ENCODE measurements at places on chromosomes 7 and 10. TPM values are rescaled to one million over a fixed set of nuclear protein-coding genes. Genes with fewer than 3 reads are reported as not detected.

GRCh38 chr7:114988755-114989375, 67.0 kb downstream of the MDFIC start:
- H3K27me3 ChIP-seq, result no peaks in the 10 kb centered on the region
- H3K4me3 ChIP-seq, result no peak overlapping the region
- H3K27ac ChIP-seq, result no peak overlapping the region
- H3K4me1 ChIP-seq, result no peaks in the 10 kb centered on the region
- no peak for DNase-seq
- H3K36me3 ChIP-seq, result peaks cover 16% of the 10 kb centered on the region

DNA sequence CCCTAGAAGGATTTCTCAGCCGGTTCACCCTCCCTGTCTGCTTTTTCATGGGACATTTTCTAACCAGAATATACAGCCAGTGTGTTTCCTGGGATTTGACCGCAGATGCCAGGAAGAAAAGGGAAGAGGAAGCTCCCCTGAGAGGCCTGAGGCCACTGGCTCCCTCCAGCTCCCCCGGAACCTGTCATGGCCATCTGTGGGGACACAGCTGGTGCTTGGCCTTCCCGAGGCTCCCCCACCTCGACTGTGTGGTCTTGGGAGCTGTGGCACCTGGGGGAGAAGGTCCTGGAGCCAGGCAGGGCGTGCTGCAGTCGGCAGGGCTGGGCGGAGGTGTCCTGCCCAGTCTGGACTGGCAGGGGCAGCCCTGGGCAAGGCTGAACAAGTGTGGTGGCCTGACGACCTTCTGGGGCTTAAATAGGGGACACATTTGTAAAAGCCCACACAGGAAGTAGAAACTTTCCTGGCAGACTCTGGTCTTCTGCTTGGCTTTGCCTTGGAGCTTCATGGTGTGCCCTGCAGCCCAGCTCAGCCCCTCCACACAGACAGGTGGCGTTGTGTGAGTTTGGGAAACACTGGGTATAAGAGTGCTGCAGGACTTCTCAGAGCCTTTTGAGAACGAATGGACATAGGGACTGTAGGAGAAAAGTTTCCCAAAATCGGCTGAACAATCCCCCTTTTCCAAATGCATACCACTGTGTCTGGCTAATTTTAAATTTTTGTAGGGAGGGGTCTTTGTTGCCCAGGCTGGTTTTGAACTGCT, 6.8 kb downstream of the BRI3 start:
- H3K27me3 ChIP-seq, result no peaks in the 10 kb centered on the region
- peak overlapping the region; percentile 81 for H3K27ac ChIP-seq
- H3K4me3 ChIP-seq, result peak overlapping the region; percentile 62
- peaks cover 7% of the 10 kb centered on the region for H3K4me1 ChIP-seq
- H3K36me3 ChIP-seq, result no peaks in the 10 kb centered on the region

DNA sequence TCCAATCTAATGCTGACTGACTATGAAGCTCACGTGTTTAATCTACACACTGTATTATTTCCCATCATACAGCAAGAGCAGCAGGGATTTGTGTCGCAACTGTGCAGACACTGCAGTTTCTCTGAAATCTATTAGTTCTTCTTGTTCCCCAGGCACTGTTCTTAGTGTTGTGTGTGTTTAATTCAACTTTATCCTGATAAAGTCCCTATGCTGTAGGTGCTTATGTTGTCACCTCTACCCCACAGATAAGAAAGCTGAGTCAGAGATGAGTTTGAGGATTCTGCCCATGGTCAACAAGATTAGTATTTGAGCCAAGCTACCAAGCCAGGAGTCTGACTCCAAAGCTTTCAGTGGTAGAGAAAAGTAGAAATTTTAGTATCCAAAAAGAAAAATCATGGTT, 22.5 kb upstream of the EPHB6 start:
- peaks cover 4% of the 10 kb centered on the region for H3K4me1 ChIP-seq

Gene EVX1
- total RNA-seq, result 0.80 TPM

DNA sequence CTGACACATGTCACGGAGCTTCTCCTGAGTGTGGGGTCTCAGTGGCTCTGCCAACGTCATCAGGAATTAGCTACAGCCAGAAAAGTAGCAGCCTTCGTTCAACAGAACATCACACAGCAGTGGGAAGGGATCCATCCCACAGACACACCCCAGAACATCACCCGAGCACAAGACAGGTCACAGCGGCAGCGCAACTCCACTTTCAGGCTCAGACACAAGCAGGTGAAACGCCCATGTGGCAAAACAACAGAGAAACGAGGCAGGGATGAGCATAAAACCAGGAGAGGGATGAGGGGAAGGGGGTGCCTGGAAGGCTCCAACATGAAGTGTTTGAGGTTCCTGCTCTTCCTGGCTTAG, 44.8 kb downstream of the CAMK2B start:
- no peak overlapping the region for H3K27ac ChIP-seq
- no peak for DNase-seq
- peaks cover 4% of the 10 kb centered on the region for H3K4me1 ChIP-seq
- no peaks in the 10 kb centered on the region for H3K36me3 ChIP-seq

DNA sequence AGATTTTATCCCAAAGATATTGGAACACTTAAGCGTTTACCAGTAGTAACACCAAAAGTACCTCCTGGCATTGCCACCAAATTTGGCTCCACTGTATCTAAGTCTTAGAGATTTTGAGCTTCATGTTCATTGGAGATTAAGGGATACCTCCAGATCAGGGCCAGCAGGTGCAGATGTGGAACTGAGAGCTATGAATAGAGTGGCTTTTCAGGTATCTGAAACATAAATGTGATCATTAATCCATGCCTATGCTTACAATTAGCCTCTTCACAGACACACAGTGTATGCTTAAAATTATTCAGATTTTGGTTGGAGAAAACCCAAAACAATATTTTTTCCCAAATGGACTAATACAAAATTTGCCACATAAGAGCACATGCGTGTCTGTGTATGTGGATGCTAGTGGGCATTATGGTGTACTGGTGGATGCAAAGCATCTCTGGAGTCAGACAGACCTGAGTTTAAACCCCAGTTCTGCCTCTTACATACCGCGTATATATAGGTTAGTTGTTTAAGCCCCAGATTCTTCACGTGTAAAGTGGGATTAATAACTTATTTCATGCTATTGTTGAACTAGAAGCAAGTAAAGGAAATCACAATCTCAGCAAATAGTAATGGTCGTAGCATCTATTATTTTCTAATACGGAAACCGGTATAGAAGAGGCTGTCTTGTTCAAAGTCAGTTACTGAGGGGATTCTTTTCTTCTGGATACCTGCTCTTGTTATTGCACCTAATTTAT, 6.8 kb upstream of the LRRC4 start:
- H3K27me3 ChIP-seq, result no peaks in the 10 kb centered on the region
- no peak overlapping the region for H3K4me3 ChIP-seq
- no peak overlapping the region for H3K27ac ChIP-seq
- H3K4me1 ChIP-seq, result peaks cover 28% of the 10 kb centered on the region
- DNase-seq, result no peak
- H3K36me3 ChIP-seq, result no peaks in the 10 kb centered on the region

Gene HOGA1
- 0.36 TPM for total RNA-seq

Gene CYP3A7
- not detected for total RNA-seq

DNA sequence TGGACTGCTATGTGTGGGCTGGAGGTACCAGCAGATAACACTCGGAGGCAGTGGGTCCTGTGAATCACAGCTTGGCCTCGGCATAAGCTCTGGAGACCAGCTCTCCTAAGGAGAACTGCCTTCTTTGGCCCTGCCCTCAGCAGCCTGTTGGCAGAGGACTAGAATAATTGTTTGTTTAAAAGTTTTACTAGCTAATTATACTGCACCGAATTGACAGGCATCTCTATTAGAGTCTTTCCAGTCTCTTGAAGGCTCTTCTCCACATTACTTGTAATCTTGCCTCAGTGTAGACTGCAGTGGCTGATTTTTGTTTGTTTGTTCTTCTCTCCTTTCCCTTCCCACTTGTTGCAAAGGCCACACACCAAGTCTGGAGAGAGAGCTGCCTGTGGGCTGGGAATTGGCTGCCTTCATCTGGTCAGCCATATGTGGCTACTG, 183.2 kb downstream of the AUTS2 start:
- peaks cover 34% of the 10 kb centered on the region for H3K4me1 ChIP-seq
- H3K27ac ChIP-seq, result no peak overlapping the region
- no peak overlapping the region for H3K4me3 ChIP-seq
- no peaks in the 10 kb centered on the region for H3K27me3 ChIP-seq
- no peak for DNase-seq
- no peaks in the 10 kb centered on the region for H3K36me3 ChIP-seq

- peaks cover 27% of the 10 kb centered on the region for H3K4me1 ChIP-seq
- no peak overlapping the region for H3K27ac ChIP-seq
- peaks cover 95% of the 10 kb centered on the region for H3K27me3 ChIP-seq
- peak overlapping the region; percentile 89 for H3K4me3 ChIP-seq
- DNase-seq, result no peak
These were observed 3.9 kb upstream of the SPAG6 start for GRCh38 chr10:22341190-22341925.

Gene COL13A1
- 9.5 TPM for total RNA-seq

DNA sequence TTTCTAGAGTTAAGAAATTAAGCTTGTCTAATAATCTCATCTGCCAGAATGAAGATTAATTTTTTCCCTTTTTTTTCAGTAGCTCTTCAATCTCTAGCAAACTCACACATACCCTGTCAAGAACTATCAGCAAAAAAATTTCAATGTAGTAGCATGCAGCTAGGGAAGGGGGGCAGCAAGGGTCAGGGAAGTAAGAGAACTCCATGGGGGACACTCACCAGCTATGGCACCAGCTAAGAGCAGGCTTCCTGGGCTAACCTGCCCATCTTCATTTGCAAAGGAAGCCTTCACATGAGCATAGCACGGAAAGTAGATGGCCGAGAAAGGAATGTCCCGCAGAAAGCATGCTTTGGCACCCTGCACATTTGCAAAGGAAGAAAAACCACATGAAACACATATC, 190.4 kb downstream of the SLC25A13 start:
- no peak overlapping the region for H3K27ac ChIP-seq
- H3K4me3 ChIP-seq, result no peak overlapping the region
- H3K4me1 ChIP-seq, result peaks cover 7% of the 10 kb centered on the region
- no peak for DNase-seq
- H3K27me3 ChIP-seq, result no peaks in the 10 kb centered on the region
- H3K36me3 ChIP-seq, result peaks cover 15% of the 10 kb centered on the region

GRCh38 chr10:90675621-90676020, 182.2 kb downstream of the HTR7 start:
- H3K27ac ChIP-seq, result no peak overlapping the region
- H3K4me1 ChIP-seq, result no peaks in the 10 kb centered on the region
- H3K4me3 ChIP-seq, result no peak overlapping the region
- no peaks in the 10 kb centered on the region for H3K36me3 ChIP-seq
- no peak for DNase-seq

DNA sequence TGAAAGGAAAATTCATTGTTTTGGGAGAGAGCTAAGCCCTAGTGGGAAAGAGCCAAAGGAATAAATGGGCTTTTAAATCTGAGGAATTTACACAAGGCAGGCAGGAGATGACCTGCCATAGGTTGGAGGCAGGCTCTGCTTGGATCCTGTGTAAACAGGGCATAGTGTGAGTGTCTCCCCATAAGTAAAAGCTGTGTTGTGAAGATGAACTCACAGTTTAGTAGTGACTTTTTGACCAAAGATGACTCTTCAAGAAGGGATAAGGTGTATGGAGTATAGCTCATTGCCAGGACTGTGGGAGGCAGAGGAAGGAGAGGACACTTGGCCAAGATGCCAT, 63.2 kb downstream of the KAT6B start:
- no peaks in the 10 kb centered on the region for H3K4me1 ChIP-seq
- no peaks in the 10 kb centered on the region for H3K36me3 ChIP-seq
- no peak overlapping the region for H3K4me3 ChIP-seq
- no peak for DNase-seq

GRCh38 chr10:110708776-110709443, 64.8 kb downstream of the RBM20 start:
- peaks cover 6% of the 10 kb centered on the region for H3K27me3 ChIP-seq
- H3K4me1 ChIP-seq, result peaks cover 22% of the 10 kb centered on the region
- no peaks in the 10 kb centered on the region for H3K36me3 ChIP-seq
- H3K27ac ChIP-seq, result no peak overlapping the region
- DNase-seq, result no peak

GRCh38 chr7:41093141-41093540, 609.7 kb downstream of the INHBA start:
- no peak overlapping the region for H3K27ac ChIP-seq
- no peaks in the 10 kb centered on the region for H3K27me3 ChIP-seq
- H3K4me3 ChIP-seq, result no peak overlapping the region
- no peaks in the 10 kb centered on the region for H3K4me1 ChIP-seq

- H3K36me3 ChIP-seq, result no peaks in the 10 kb centered on the region
These were observed 91.4 kb downstream of the LRRTM3 start for GRCh38 chr10:67017218-67017617.

GRCh38 chr7:105674200-105674920, 93.1 kb upstream of the EFCAB10 start:
- no peak for DNase-seq
- no peaks in the 10 kb centered on the region for H3K27me3 ChIP-seq
- no peaks in the 10 kb centered on the region for H3K36me3 ChIP-seq

DNA sequence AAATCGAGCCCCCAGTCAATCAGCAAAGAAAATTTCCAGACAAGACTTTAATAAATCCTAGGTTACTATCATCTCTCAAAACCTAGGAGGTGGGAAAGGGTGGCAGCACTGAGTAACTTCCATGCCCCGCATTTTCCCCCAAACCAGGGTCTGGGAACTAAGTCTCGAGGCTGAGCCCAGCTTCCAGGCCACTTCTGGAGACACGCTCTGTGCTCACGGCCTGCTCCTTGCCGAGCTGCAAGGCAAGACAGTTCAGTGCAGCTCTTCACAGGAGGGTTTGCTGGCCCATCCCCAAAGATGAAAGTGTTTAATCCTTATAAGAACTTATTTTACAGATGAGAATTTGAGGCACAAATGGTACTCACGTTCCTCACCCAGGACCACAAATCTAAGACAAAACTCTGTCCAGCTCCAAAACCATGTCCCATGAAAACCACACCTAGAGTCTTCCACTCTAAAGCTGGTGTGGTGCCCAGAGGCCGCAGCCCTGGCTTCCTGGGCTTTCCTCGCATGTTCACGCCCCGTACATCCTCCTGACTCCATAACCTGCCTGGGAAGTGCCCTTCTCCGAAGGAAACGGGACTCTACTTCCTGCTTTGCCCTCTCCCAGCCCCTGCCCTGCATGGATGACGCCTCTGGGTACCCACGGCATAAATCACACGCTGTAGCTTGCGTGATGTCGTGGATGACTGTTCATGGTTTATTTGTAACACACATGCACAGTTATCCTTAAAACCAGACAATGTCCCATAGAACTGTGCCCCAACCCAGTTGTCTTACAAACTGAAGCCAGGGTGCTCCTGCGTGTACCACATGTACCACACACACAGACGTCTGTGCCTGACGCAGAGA, 201.2 kb downstream of the DIP2C start:
- H3K4me1 ChIP-seq, result peaks cover 57% of the 10 kb centered on the region
- peaks cover 6% of the 10 kb centered on the region for H3K36me3 ChIP-seq
- H3K4me3 ChIP-seq, result no peak overlapping the region
- DNase-seq, result no peak

Gene CNPY1
- total RNA-seq, result 2.4 TPM

Gene FAM13C
- total RNA-seq, result 2.9 TPM

Gene TEX47
- total RNA-seq, result not detected

Measured in neural crest cell (in vitro differentiated cells).